ENCODE measurements at places on chromosomes 11 and 22.

GRCh38 chr11:71240061-71240690 is 12.2 kb downstream of the SHANK2 start:
- DNase-seq, result no peak

GRCh38 chr11:35259529-35259928 is 120.6 kb downstream of the CD44 start:
- no peak for DNase-seq

GRCh38 chr11:117045196-117045595 is 53.0 kb downstream of the SIK3 start:
- DNase-seq, result no peak

DNA sequence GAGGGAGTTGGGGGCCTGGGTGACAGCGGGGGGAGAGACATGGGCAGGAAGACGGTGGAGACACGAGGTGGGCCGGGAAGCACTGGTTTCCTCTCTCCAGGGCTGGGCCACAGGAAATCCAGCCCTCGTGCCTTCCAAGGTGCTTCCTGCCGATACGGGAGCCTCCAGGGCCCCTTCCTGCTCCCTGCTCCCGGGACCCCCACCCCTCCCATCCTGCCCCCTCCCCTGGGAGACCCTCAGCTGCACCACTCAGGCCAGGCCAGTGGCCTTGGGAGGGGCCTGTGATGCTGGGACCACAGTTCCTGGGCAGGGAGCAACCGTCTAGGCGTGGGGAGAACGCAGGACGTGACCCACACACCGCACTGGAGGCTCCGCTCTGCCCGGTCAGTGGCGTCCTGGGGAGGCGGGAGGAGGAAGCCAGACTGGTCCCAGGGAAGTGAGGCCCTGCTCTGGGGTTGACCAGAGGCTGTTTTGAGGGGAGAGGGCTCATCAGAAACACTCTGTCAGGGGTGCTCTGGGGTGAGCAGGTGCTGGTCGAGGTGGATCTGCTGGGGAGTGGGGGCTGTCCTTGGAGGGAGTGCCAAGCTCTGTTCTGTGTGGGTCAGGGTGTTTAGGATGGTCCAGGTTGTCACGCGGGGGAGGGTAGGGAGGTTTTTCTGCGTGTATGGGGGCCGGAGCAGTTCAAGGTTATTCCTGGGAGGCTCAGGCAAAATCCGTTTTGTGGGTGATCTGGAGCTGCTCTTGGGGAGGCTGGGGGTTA is at the start of gene SHANK3:
Gene SHANK3 (plus strand): TSS at position 353 of the 760 bp plus-strand sequence.
- no peak for DNase-seq

All from cardiac fibroblast (primary cell).